T-helper 2 cell (primary cell): ENCODE measurements at places on chromosomes 1 and 21.

- DNase-seq: no peak
Measured at GRCh38 chr1:184610876-184611595, 143.6 kb downstream of the EDEM3 start.

GRCh38 chr21:15741510-15741909 lies 11.7 kb downstream of the USP25 start:
- DNase-seq: no peak

DNA sequence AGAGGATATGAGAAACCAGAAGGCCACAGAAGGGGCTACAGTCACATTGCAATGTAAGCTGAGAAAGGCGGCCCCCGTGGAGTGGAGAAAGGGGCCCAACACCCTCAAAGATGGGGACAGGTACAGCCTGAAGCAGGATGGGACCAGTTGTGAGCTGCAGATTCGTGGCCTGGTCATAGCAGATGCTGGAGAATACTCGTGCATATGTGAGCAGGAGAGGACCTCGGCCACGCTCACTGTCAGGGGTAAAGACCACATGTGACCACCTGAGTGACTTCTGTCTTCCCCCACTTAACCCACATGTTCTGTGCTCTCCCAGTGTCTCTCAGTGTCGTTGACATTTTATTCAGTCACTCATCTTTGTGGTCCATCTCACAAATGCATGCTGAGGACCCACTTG lies 92.1 kb downstream of the OBSCN start:
- DNase-seq: no peak

- DNase-seq: no peak
Measured at GRCh38 chr1:119294199-119294598, 74.4 kb upstream of the HAO2 start.

DNA sequence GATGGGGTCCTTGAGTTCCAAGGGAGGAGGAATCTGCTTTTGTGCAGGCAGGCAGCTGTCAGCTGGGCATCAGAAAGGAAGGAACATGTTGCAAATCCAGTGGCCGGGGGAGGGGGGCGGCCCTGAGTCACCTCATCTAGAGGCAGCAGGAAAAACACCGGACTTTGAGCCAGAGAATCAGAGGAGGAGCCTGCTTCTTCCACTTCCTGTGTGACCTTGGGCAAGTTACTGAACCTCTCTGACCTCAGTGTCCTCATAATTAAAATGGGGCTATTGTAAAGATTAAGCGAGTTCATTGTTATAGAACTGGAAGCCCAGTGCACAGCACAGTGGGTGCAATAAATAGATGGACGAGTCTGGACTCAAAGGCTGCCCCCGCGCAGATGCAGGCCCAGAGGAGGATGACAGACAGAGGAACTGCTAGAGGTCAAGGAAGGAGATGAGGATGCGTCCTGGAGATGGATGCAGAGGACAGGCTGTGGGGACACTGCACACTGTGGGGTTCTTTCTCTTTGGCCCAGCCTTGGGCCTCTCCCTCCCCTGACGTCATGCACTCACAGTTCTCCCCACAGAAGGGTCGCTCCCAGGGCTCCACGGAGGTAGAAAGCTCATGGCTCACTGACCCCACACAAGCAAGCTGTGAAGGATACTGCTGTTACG lies 714.3 kb downstream of the MATN1 start:
- no peak for DNase-seq
